Right cardiac atrium (tissue), 5 donors: ENCODE measurements at places on chromosomes 4 and X. TPM values are rescaled to one million over a fixed set of nuclear protein-coding genes. Genes with fewer than 3 reads are reported as not detected.

GRCh38 chr4:80592950-80593349 lies 257.4 kb downstream of the CFAP299 start:
- no peak for DNase-seq

DNA sequence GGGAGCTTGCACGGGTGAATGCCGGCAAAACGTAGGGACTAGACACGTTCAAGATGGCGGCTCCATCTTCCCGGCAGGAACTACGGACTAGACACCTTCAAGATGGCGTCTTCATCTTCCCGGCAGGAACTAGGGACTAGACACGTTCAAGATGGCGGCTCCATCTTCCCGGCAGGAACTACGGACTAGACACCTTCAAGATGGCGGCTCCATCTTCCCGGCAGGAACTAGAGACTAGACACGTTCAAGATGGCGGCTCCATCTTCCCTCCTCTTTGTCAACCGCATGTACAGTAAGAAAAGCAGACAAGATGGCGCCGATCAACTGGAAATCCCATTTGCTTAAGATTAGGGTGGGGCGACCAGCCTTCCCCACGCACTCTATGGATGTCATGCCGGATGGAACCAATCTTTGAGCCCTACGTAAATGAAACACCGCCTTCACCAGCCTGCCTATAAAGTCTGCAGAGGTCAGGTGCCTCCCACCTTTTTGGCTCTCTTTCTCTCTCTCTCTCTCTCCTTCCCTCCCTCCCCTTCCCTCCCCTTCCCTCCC lies 222.4 kb downstream of the CRLF2 start:
- DNase-seq: peak; percentile 64

- no peak for DNase-seq
Measured at GRCh38 chr4:47668810-47669408, 169.0 kb downstream of the CORIN start.

- no peak for DNase-seq
Measured at GRCh38 chrX:70174754-70175153, 2.5 kb upstream of the DGAT2L6 start.

DNA sequence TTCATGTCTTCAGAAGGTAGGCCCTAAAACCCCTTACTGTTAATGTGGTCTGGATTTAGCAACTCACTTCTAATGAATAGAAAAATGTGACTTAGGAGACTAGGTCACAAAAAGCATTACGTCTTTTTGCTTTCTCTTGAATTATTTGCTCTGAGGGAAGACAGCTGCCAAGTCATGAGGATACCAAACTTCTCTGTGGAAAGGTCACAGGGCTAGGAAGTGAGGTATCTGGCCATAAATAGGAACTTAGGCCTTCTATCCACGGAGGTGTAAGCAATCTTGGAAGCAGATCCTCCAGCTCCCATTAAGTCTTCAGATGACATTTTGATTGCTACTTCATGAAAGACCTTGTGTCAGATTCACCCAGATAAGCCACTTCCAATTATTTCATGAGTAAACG lies 120.6 kb downstream of the JADE1 start:
- no peak for DNase-seq

- peak; percentile 69 for DNase-seq
Measured at GRCh38 chrX:79270401-79270800, 96.7 kb downstream of the ITM2A start.

- DNase-seq: no peak
Measured at GRCh38 chrX:101136235-101136634, 38.2 kb downstream of the CENPI start.

DNA sequence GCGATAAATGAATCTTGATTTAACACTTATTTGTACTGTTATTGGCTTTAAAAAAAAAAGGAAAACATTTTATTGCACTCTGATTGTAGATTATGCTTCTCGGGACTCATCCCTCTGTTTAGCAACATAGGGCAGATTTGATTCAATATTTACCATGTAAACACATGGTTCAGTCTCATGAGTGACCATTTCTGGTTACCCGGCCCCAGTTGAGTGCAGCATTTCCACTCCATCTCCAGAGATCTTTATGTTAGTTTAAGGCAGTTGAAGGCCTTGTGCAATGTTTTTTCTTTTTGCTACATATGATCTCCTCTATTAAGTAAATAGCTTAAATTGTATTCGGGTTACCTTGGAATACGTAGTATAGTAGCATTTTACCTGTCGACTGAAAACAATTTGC lies 143.3 kb upstream of the RPS6KA3 start:
- DNase-seq: no peak

- DNase-seq: no peak
Measured at GRCh38 chr4:76053730-76054129, 17.9 kb upstream of the CXCL11 start.

- no peak for DNase-seq
Measured at GRCh38 chr4:105843941-105844340, 51.3 kb upstream of the NPNT start.

DNA sequence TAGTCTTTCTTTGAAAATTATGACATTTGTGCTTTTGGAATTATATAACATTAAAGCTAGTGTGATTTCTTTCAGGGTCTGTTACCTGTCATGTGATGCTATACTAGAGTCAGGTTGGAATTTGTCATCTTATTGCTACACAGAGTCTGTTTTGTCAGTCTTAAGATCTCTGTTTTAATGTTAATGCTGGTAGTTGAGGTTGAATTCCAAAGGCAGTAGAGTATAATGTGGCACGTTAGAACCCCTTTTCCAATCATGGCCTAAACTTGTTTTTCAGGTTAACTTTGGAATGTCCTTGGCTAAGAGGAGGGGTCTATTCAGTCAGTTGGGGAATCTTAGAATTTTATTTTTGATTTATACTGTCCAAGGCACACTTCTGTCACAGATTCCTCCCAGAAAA lies 258.5 kb downstream of the PABPC4L start:
- no peak for DNase-seq

- DNase-seq: no peak
Measured at GRCh38 chrX:46693149-46693548, 65.8 kb downstream of the SLC9A7 start.

GRCh38 chr4:8552581-8553205 lies 27.5 kb upstream of the GPR78 start:
- no peak for DNase-seq

GRCh38 chr4:154625971-154626370 lies 13.5 kb upstream of the FGG start:
- no peak for DNase-seq

GRCh38 chrX:133516686-133517085 lies 101.4 kb upstream of the GPC4 start:
- DNase-seq: no peak

GRCh38 chr4:53928825-53929224 lies 135.6 kb downstream of the CHIC2 start:
- no peak for DNase-seq

- DNase-seq: no peak
Measured at GRCh38 chr4:176198316-176198903, 3.0 kb upstream of the SPATA4 start.

DNA sequence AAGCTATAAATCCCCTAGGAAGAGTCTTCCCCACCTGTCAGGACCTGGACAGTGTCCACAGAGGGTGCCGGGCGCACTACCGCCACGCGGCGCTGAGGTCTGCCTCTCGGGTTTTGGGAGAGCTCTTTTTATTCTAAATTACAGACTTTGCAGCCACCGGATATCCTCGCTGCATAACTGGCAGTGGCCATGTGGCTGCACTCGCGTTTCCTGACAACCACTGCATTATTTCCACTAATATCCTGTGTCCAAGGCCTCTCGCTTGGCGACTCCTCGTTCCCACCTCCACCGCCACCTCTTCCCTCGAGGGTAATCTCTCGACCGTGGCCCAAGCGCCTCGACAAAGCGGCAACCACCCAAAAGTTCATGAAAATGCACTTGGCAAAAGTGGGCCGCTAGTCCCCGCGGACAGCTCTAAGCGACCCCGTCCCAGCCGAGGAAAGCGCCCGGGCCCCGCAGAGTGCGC lies 512 bp upstream of the TMEM131L start:
- peak; percentile 76 for DNase-seq

DNA sequence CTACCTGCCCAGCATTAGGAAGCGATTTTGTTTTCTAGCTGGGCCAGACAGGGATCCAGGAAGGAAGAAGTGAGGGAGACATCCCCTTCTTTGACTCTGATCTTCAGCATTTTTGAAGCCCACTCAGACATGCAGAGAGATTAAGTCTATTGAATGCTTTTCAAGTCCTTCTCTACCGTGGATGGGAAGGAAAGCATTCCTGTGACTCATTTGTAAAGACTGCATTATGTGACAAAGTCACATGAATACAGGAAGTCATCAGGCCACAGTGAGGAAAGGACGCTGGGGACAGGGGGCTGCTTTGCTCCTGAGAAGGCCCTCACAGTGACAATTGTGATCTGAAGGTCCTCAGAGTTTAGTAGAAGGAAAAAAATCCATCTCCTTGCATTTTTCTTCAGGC lies 67.4 kb upstream of the GBA3 start:
- DNase-seq: no peak

DNA sequence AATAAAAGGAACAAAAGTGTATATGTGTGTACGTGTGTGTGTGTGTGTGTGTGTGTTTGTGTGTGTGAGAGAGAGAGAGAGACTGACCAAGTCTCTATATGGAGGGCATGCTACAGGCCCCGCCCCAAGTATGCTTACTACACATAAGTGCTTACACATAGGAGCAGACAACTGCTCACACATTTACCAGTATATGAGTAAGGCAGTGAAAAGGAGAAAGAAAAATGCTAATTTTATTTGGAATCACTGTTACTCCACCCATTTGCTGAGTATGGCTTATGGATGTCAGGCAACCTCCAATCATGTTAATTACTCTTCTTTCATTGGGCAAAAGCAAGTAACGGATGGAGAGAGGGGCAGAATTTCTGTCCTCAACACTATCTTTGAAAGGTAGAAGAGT lies 107.6 kb upstream of the STK26 start:
- DNase-seq: no peak

GRCh38 chrX:45502396-45502795 lies 301.7 kb upstream of the DIPK2B start:
- DNase-seq: no peak

- no peak for DNase-seq
Measured at GRCh38 chr4:1012034-1012739, 761 bp downstream of the FGFRL1 start.

DNA sequence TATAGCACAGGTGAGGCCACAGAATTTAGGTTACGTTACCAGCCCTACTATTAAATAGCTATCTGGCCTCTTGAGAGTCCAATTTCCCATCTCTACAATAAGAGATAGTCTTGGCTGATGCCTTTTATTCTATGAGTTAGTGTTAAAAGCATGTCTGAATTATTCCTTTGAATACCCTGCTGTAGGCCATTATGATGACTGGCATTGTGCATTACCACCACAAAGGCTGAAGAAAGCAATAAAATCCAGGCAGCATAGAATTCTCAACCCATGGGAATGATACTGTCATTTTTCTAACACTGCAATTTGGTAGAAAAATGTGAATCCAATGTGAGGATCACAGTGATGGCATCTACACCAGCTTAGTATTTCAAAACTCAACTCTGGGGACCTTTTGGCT lies 51.4 kb downstream of the OTC start:
- no peak for DNase-seq

DNA sequence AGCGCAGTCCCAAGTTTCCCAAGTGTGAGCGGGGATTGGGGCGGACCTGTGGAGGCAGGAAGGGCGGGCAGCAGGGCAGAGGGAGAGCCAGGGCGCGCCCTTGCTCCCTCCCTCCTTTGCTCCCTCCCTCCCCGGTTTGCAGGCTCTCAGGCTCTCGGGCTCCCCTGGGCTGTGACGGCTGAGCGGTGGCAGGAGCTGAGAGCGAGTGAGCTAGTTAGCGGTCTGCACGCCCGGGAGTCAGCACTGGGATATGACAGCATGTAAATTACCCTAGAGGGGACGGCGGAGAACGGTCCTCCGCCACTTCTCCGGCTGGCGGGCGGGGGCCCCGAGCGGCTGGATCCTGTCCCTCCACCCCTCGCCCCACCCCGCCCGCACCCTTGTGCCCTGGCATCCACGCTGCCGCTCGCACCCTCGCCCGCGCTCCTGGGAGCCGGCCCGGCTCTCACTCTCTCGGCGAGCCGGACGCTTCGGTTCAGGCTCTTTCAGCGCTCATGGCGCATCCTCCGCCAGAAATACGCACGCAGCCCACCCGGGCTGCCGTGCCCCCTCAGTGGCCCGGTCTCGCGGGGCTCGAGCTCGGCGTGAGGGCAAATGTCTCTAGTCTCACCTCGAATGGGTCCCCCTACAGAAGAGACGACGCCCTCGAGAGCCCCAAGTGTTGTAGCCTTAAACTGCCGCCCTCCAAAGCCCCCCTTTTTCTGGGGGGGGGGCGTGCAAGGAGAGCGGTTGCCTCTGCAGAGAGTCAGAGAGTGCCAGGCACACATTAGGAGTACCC lies at the start of gene TSC22D3:
TSC22D3 (minus strand) TSS at position 54 of the 778 bp plus-strand sequence. CDS start 368 bp downstream, outside the sequence.
- peak; percentile 92 for DNase-seq

GRCh38 chr4:16914208-16914607 lies 15.8 kb upstream of the LDB2 start:
- DNase-seq: peak; percentile 56

DNA sequence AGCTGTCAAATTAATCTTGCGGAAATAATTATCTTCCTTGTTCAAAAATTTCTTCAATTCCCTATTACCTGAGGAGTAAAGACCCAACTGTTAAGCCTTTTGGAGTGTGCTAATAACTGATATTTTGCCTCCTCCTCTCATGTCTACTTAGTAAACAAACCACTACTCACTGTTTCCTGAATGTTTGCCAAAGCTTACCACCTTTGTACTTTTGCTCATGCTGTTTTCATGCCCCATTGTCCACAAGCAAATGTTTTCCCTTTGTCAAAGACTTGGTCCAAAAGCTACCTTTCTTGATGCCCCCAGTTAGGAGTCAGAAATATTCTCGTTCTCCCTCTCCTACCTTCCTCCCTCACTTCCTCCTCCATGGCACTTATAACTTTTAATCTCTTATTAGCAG lies 226.1 kb downstream of the ENOX2 start:
- DNase-seq: no peak

DNA sequence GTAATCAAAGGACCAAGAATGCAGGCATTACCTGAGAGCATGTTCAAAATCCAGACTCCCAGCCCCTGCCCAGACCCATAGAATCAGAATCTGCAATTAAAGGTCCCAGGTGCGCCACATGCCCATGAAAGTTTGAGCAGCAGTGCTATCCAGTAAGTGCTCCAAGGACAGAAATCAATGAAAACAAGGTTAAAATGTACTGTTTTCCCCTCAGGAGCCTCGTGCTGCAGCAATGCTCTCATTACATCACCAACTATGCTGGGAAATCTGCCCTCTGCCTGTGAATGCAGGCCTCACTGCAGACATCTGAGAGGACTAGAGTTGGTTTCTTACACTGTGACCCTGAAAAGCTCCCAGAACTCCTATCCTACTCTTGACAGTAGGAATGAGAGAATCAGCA lies 21.1 kb downstream of the ANXA5 start:
- no peak for DNase-seq

- no peak for DNase-seq
Measured at GRCh38 chr4:142085513-142086292, 449.3 kb downstream of the IL15 start.

GRCh38 chr4:93814722-93815121 lies 13.8 kb upstream of the ATOH1 start:
- DNase-seq: peak; percentile 61

Gene NRK
- polyA plus RNA-seq: 0.14 TPM

Gene WAS
- 1.5 TPM for polyA plus RNA-seq

Gene PLP2
- polyA plus RNA-seq: 89.0 TPM

Gene MAGEA11
- not detected for polyA plus RNA-seq

Gene NALF2
- 120 TPM for polyA plus RNA-seq

Gene TBX22
- 0.07 TPM for polyA plus RNA-seq

Gene LUZP4
- polyA plus RNA-seq: not detected

Gene FGF5
- not detected for polyA plus RNA-seq

Gene MBTPS2
- polyA plus RNA-seq: 5.0 TPM

Gene IBSP
- 0.07 TPM for polyA plus RNA-seq
